ENCODE measurements at places on chromosomes 3 and 15. TPM values are rescaled to one million over a fixed set of nuclear protein-coding genes. Genes with fewer than 3 reads are reported as not detected.

TAGLN3 gene
- total RNA-seq, result 1.9 TPM

DNA sequence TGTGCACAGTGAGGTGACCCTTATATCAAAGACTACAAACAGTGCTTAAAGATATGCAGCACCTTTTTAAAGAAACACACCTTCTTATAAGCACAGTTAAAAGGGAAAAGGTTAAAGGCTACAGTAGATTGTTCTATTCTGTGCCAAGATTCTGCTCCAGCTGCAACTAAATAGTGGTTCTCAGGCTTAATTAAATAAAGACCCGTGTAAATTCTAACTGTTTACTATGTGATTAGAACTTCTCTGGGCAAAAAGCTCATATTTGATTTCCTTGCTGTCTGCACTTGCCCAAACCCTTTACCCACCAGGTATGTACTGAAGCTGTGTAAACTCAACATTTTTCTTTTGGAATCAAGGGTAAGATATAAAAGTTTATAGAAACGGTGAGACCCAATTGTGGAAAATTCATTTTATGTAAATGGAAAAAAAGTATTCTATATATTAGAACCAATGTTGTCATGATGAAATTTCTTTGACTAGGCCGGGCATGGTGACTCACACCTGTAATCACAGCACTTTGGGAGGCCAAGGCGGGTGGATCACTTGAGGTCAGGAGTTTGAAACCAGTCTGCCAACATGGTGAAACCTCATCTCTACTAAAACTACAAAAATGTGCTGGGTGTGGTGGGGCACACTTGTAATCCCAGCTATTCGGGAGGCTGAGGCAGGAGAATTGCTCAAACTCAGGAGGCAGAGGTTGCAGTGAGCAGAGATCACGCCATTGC, 230.6 kb downstream of the MECOM start:
- no peak for DNase-seq

- no peak for DNase-seq
These were observed 67.4 kb downstream of the SNRPN start for GRCh38 chr15:25022233-25022632.

GRCh38 chr3:49602049-49602554, 47.8 kb downstream of the BSN start:
- DNase-seq, result no peak

RAD51 gene
- total RNA-seq, result 2.0 TPM

CNTN4 gene
- 35.2 TPM for total RNA-seq

GRCh38 chr3:28308196-28308595, 40.3 kb upstream of the ZCWPW2 start:
- DNase-seq, result no peak

Measured in hepatocyte (in vitro differentiated cells).